Omental fat pad (tissue), 4 donors: ENCODE measurements at places on chromosomes 3 and 15.

DNA sequence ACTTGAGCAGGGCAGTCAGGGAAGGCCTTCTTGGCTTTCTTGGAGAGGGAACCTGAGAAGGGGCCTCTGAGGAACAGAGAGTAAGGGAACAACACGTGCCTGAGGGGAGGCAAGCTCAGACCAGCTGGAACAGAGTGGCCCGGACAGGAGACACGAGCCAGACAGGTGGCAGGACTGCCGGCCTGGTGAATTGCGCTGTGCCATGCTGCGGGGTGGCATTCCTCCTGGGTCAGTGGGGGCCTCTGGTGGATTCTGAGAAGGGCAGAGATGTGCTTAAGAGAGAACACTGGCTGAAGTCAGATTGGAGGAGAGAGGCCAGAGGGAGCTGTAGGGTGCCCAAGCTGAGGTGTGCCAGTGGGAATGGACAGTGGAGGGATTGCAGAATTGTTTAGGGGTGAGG is 4.9 kb downstream of the CHAC1 start:
- DNase-seq, result no peak

- DNase-seq, result peak; percentile 39
These were observed 668 bp downstream of the THRB start for GRCh38 chr3:24493746-24494617.

- DNase-seq, result no peak
These were observed 58.2 kb downstream of the FGD5 start for GRCh38 chr3:14876921-14877333.

- DNase-seq, result no peak
These were observed 25.6 kb upstream of the NR2E3 start for GRCh38 chr15:71784719-71785118.

- no peak for DNase-seq
These were observed 350.6 kb upstream of the IL12A start for GRCh38 chr3:159637883-159638542.

DNA sequence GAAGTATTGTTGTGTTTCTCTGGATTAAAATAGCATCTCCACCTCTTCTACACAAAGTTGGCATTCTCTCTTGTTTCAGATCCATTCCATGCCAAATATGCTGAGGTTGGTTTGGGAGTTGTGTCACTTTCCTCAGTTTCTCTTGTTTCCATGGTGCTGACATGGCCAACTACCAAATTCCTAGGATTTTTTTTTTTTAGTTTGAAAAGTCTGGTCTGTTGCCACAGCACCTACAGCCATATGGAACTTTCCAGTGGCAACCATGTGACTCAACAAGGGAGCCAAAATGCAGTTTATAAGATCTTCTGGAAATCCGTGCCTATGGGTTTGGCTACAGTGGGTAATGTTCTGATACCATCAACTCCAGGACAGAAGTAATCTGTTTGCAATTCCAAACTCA is 96.0 kb upstream of the CLSTN2 start:
- DNase-seq, result no peak

- DNase-seq, result peak; percentile 77
These were observed 13.3 kb upstream of the PAQR9 start for GRCh38 chr3:142976621-142977398.

- no peak for DNase-seq
These were observed 120.8 kb upstream of the UMPS start for GRCh38 chr3:124609402-124609801.

GRCh38 chr15:77773903-77774302 is 141.2 kb upstream of the LINGO1 start:
- no peak for DNase-seq

- no peak for DNase-seq
These were observed 41.7 kb upstream of the MYO5C start for GRCh38 chr15:52337198-52337853.

DNA sequence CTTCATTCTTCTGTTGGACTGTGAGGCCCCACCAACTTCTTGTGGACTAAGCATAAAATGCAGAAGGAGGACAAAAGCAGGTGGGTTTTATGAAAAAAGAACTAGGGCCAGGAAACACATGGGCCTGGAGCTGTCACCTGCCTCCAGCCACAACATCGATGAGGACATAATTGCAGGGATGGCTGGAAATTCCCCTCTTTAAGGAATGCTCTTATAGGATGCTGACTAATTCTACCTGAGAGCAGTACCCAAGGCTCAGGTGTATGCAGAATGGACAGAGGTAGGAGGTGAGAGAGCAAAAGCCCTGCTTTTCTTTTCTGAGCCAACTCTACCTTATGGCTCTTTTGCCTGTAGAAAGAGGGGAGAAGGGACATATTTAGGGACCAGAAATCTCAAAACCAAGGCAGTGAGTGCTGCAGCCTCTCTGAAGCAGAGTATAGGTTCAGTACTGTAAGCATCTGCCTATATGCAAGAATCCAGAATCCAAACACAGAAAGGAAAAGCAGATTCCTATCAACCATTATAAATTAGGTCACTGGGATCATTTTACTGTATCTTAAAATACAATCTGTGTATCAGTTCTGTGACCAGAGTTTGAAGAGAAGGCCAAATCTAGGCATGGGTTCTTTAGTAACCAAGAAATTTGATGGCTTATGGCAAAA is 205.3 kb upstream of the WNT5A start:
- no peak for DNase-seq

GRCh38 chr3:25768851-25769250 is 14.4 kb downstream of the NGLY1 start:
- no peak for DNase-seq

- DNase-seq, result no peak
These were observed 15.8 kb upstream of the RFTN1 start for GRCh38 chr3:16529264-16529663.

- DNase-seq, result no peak
These were observed 278.4 kb downstream of the MFSD1 start for GRCh38 chr3:159080256-159080655.

- no peak for DNase-seq
These were observed 178.3 kb downstream of the UACA start for GRCh38 chr15:70584838-70585706.

- DNase-seq, result no peak
These were observed 10.9 kb downstream of the ATG3 start for GRCh38 chr3:112550859-112551258.

DNA sequence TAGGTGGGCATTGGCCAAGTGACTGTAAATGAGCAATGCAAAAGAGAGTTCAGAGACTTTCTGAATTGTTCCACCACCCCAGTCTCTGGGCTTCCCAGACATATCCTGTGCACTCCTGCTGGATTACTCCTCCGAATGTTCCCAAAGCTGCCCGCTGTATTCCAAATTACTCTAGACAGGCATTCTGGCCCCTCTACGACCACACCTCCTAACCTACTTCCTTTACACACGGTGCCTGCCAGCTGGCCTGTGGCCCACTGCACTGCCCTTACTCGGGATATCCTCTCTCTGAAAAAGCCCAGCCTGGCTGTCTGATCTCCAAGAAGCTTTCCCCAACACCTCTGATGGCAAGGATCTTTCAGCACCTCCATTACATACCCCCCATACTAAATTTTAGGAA is 66.6 kb downstream of the DUT start:
- DNase-seq, result no peak

GRCh38 chr3:70298385-70298784 is 14.1 kb downstream of the MDFIC2 start:
- DNase-seq, result no peak

- DNase-seq, result no peak
These were observed 343.0 kb downstream of the ROBO1 start for GRCh38 chr3:79424811-79425210.
